Stimulated activated naive B cell treated with anti-CD40 and anti-IgM and Interleukin-4, amounts not matched to agents 10 μg/mL and 1 μg/mL and 100 μg/mL, for 72 hours (primary cell): ENCODE measurements at places on chromosomes 6 and 20.

GRCh38 chr20:21640556-21640955 lies 64.9 kb upstream of the PAX1 start:
- DNase-seq = no peak

GRCh38 chr6:149974825-149975224 lies 11.1 kb downstream of the ULBP1 start:
- DNase-seq = no peak

GRCh38 chr20:48096212-48096875 lies 311.1 kb upstream of the SULF2 start:
- no peak for DNase-seq

DNA sequence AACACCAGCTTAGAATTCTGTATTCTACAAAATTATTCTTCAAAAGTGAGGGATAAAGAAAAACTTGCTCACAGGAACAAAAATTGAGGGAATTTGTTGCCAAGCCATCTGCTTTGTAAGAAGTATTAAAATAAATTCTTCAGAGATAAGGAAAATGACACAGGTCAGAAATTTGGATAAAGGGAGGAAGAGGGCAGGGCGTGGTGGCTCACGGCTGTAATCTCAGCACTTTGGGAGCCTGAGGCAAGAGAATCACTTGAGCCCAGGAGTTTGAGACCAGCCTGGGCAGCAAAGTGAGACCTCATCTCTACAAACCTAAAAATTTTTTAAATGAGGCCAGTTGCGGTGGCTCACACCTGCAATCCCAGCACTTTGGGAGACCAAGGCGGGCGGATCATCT lies 11.8 kb downstream of the SMIM28 start:
- DNase-seq = no peak

DNA sequence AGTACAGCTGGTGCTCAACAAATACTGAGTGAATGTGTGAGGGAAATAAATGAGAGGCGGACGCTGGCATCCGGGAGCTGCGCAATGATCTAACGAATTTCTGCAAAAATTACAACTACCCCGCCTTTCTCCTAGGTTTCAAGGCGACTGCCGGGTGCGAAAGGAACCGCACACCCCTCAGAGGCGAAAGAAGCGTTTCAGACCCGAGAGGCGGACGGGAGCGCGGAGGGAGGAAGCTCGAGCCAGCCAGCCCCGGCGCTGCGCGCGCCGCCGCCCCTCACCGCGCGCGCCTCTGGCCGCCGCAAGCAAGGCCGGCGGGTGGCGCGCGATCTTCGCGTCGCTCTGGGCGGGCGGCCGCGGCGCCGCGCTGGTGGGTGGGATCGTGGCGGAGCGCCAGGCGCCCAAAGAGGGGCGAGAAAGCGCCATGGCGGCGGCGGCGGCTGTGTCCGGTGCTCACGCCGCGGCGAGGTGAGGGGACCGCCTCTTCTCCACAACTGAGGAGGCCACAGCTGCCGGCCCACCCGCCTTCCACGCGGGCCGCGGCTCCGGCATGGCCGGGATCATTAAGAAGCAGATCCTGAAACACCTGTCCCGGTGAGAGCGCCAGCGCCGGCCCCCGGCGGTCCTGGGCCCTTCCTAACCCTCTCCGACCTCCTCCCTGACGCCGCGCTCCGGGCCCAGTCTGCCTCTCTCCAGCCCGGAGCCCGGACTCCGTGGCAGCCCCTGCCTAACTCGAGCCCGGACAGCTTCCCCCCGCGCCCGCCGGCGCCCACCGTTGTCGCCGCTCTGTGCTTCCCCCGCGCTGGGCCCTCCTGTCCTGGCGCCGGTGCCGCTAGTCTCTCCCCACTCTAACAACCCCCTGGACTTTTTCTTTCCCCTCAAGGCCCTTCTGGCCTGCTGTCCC lies at the start of gene BLTP3A:
TSS of gene BLTP3A (plus strand) at position 383 of the 904 bp plus-strand sequence. CDS start at position 551, 168 bp downstream.
- peak; percentile 67 for DNase-seq

DNA sequence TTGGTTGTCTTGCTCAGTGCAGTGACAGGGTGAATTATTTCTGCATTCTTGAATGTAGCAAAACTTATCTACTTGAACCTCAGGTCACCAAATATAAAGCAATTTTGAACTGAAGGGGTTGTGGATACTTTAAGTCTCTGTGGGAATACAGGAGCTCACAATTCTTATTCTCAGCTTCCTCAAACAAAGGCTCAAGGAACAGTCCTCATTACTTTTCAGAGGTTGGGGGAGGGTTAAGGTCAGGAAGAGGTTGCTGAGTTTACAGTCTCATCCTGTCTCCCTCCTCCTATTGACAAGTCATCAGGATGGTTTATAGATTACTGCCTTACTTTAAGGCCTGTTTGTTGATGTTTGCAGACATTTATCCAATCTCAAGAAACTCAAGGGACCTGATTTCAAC lies 143.6 kb upstream of the SPACA1 start:
- no peak for DNase-seq

GRCh38 chr6:39923394-39923793 lies 10.9 kb downstream of the MOCS1 start:
- DNase-seq = no peak
